ENCODE measurements at places on chromosomes 12 and 14.

- DNase-seq = no peak
These were observed 53.8 kb upstream of the DHRS4 start for GRCh38 chr14:23899788-23900187.

DNA sequence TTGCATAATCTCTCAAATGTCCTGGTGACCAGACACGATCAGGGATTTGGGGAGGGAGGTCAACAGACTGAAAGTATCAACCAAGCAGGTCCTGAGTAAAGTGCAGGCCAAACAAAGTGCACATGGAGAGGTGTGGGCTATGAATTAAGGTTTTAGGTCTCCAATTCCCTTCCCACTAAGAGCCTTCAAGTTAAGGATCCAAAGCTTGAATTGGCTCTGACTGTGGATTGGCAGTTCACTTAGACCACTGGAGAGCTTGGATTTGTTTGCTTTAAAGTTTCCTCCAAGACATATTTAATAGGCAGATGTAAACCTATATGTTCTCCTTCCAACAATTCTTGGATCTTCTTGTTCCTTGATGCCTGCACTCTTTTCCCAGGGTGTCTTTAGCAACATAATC, 129.6 kb upstream of the IGF1 start:
- no peak for DNase-seq

- no peak for DNase-seq
These were observed 29.5 kb downstream of the RIMBP2 start for GRCh38 chr12:130686511-130686991.

DNA sequence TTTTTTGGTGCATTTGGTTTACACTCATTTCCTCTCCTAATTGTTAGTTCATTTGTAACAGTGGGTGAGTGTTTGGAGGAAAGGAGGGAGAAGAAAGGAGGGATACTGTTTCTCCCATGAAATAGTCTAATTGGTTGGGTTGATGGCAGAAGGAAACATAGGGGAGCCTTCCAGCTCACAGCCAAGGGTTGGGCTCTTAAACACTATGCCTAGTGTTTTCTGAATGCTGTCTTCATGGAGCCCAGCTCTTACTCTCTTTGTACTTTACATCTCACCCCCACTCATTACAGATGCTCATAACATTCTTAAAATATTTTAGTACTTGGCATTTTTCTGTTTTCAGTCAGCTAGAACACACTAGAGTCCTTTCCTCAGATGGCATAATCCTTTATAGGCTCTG, 38.2 kb downstream of the BAZ2A start:
- DNase-seq = no peak

GRCh38 chr14:92658684-92659083, 89.7 kb downstream of the LGMN start:
- no peak for DNase-seq

DNA sequence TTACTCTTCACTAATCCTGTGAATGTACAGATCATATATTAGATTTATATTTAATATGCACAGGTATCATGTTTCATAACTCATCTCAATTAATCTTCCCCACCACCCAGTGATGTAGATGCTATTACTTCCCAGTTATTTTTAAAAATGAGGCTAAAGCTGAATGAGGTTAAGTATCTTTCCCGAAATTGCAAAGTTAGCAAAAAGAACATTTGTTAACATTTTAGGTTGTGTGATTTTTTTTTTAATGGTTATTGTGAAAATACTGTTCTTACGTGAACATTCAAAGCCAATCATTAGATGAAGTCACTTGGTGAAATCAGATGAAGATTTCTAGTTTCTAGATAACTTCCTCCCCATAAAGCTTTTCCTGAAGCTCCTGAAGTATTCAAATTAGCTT, 186.9 kb upstream of the PLEKHA5 start:
- no peak for DNase-seq

DNA sequence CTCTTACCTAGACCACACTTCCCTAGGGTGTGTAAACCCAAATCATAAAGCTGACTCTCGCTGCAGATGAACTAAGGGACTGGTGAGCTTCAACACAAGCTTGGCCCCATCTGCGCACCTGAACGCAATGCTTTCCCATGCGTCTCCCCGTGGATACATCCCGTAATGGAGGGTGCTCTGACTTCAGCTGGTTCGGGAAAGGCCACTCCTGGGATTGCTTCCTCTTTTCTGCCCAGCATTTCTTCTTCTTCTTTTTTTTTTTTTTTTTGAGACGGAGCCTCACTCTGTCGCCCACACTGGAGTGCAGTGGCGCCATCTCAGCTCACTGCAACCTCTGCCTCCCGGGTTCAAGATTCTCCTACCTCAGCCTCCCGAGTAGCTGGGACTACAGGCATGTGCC, 27.7 kb upstream of the ETFBKMT start:
- DNase-seq = no peak

DNA sequence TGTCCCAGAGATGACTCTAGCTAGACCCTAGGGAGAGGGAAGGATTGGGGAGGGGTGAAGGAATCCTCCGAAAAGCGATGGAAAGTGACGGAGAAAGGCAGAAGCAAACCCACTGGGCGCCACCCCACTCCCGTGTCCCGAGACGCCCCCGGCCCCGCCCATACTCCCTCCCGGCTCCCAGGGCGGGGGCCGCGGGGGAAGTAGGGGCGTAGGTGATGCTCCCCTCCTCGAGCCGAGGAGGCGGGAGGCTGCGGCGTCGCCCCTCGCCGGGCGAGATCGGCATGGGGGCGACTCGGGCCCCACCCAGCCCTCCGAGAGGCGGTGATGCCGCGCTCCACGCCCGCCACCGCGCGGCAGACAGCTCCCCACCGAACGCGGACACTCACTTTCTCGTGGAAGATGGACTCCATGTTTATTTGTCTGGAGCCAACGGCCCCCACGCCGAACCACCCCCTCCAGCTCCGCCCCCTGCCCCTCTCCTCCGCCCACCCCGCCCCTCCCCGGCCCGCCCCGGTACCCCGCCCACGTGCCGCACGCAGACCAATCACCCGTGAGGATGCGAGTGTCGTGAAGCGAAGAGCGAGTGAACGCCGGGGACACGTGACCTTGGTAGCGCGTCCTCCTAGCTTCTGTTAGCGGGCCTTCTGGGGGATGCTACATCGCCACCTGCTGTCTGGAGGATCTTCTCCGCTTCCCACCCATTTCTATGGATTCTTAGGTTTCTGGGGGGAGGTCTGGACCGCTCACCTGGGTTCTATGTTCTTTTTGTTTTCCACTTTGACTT, at the start of gene ATXN3:
ATXN3 (minus strand) TSS at position 440 of the 784 bp plus-strand sequence; CDS start at position 410, 30 bp downstream.
- peak; percentile 95 for DNase-seq

GRCh38 chr12:103530307-103531066, 34.7 kb upstream of the C12orf42 start:
- no peak for DNase-seq

DNA sequence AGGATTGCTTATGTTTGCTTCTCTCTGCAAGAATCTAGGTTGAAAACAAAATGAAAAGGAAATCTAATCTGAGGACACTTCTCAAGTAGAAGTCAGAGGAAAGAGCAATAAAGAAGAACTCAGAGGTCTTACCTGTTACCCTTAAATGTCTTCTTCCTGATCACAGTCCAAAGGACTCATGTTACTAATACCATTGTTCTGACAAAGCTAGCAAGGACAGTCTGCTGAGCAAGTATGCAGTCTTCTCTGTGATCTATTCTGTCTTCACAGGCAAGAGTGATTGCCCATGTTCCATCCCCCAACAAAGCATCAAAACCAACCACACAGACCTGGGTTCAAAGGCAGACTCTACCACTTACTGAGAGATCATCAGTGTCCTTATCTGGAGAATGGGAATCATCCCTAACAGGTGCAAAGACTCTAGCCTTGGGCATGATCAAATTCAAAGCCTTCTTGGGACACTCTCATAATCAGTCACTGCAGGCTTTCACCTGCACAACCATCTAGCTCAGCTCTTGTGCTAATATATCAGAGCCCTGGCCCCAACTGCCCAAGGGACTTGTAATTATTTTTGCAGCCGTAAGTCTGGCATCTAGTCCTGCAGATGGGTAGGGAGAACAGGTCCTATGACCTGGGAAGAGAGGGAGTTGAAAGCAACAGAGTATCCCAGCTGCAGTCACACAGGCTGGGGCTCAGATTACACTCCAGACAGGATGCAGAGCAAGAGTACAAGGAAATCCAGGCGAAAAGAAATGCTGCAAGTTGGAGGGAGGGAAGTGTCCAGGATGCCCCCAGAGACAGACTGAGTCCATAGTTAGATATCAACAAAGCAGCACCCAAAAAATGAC, 97.9 kb upstream of the NUDT4 start:
- DNase-seq = no peak

DNA sequence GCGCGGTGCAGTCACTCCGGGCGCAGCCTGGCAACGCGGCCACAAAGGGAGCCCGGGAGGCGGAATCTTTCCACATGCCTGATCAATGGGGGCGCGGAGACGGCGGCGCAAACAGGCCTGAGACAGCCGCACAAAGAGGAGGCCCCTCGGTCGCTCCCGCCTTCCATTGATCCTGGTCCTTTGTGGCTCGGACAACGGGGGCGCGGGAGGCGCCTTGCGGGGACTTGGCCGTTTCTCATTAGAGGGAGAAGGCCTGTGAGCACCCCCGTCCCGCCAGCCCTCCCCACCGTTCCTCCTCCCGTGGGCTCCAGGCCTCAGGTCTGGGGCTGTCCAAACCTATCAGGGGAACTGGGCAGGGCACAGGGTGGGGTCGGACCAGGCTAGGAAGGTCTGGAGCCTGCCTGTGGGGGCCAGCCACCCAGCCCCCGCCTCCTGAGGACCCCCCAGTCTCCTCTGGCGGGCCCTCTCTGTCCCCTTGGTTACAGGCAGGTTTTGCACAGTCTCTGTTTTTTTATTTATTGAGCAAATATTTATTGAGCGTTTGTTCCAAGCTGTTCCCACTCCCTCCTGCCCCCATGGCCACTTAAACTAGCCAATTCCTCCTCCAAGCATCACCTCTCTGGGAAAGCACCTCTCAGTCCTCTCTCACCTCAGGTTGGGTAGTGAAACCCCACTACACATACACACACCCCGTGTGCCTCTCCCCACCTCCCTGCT, 29.0 kb upstream of the MSI1 start:
- DNase-seq = no peak

DNA sequence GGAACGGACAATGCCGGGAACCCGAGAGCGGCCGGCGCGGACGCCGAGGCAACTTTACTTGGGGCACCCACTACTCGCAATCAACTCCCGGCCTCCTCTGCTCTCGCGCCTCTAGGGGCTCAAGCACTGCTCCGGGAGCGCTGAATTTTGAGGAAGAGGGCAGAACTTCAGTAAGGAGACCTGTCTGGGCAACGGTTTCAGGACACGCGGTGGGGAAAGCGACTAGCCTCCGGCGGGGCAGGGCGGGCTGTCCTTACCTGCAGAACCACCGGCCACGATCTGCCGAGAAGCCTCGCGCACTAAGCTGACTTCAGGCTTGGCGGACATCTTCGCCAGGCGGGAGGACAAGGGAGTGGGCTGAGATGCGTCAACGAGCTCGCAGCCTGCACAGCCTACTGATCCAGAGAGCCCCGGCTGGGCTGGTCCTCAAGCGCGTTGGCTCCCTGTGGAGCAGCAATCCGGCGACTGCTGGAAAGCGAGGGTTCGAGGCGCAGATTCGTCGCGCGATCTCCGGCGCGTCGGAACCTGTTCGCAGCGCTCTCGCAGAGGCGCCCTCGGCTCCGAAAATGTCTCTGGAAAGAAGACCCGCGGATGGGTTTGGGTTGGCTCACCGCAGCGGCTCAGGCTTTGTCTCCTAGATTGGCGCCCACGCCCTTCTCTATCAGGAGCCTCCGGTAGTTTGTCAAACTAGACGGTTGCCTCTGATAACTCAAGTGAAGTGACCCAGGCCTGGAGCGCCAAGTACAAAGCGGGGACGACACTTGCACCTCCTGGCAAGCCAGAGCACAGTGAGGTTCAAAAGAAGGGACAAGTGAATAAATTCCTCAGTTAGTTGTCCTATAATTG, at the start of gene SLC25A21:
SLC25A21 (minus strand) TSS at position 583 of the 846 bp plus-strand sequence.
- DNase-seq = peak; percentile 69

GRCh38 chr12:3834774-3835173, 38.4 kb downstream of the PARP11 start:
- no peak for DNase-seq

- DNase-seq = no peak
These were observed 33.6 kb upstream of the TMEM179 start for GRCh38 chr14:104638190-104638589.

DNA sequence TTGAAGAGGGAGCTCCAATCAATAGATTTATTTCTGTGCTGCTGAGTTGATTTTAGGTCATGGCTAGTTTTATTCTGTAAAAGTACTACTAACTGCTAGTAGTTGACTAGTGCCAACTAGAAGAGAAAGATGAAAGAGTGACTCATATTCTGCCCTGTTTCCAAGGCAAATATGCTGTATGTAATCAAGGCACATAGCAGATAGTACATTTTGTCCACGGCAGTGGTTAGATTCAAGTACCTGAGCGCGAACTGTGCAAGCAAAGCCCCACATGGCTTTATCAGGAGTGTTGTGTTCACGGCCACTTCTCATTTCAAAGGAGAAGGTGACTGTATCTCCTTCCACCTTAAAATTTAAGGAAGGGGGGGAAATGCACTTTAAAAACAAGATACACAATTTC, 126.8 kb downstream of the TRAFD1 start:
- no peak for DNase-seq

- no peak for DNase-seq
These were observed 15.5 kb downstream of the PLEK2 start for GRCh38 chr14:67396381-67396970.

- DNase-seq = no peak
These were observed 26.5 kb downstream of the PPP1R13B start for GRCh38 chr14:103820908-103821307.

DNA sequence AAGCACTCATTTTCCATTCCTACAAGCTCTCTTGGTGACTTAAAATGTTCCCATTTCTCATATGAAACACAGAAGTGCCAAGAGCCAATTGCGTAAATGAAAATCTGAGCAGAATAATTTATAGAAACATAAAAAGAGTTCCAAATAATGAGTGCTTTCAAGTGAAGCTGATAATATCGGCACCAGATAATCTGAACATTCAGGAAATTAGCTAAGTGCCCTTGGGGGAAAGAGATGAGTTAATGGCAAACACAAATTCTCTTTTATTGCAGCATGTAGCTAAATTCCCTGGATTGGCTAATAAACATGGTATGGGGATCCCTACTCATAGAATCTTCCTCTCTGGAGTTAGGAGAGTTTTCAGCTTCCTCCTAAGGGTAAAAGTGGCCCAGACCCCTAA, 46.7 kb downstream of the DAD1 start:
- DNase-seq = no peak

DNA sequence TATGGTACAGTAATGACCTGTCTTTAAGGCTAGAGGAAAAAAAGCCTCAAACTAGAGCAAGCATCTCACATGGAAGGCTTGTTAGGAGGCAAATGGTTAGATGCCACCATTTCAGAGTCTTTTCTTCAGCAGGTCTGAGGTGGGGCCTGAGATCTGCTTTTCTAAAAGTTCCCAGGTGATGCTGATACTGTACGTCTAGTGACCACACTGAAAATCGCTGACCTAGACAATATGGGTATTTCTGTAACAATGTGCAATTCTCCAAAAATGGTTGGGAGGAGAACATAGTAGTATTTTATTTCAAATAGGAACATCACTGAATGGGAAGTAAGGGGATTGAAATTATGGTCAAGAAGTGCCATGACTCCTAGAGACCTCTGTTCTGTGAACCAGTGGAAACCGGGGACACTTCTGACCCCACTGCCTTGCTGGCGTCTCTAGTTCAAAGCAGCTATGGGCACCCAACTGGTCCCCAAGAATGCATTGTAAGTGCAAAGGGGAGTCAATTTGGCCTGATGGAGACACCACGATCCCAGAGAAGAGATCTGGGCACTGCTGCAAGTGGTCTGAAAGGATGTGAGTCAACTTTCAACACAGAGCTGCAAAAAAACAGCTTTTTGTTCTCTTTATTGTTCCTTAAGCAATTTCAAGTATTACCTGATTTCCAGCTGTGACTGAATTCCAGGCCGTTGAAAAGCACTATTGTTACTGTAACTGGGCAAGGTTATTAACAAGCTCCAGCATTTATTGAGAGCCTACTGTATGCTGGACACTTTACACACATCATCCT, 54.4 kb upstream of the PLEKHG7 start:
- DNase-seq = no peak

Measured in right renal pelvis (tissue), 4 donors.